ENCODE measurements at places on chromosomes 5 and 9. TPM values are rescaled to one million over a fixed set of nuclear protein-coding genes. Genes with fewer than 3 reads are reported as not detected.

DNA sequence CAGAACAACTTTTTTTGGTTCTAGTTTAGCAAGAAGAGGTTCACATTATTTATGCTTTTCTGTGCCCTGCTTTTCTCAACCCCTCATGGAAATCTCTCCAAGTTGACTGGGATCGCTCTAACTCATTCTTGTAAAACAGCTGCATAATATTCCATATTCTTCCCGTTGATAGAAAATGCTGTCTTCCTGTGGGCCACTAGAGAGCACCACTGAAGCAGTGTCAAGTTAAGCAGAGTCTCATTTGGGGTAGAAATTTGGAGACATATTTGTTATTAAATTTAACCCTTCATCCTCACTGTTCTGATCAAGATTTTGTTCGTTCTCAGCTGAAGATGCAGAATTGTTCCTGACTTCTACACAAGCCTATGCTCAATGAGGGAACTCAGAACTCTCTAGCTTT is 140.1 kb downstream of the CEMIP2 start:
- no peak for DNase-seq

The ADGRD2 gene
- not detected for polyA plus RNA-seq

The LCN9 gene
- not detected for polyA plus RNA-seq

DNA sequence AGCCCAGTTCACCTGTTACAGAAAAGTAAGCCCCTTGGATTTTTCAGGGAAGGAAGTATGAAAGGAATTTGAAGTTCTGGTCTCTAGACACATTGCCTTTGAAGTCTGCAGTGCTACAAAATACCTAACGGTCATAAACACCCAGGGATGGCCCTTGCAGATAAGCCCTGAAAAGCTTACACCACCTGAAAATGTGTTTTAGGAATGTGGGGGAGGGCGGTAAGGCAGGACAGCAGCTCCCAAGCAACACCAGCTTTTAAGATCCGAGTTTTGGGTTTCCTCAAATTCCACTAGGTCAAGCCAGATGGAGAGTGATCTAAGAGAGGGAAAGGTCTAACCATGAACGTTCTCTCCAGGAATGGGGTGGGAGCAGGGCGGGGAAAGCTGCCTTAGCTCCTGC is 114.1 kb upstream of the PANK3 start:
- DNase-seq = no peak

The CEMIP2 gene
- 8.8 TPM for polyA plus RNA-seq

The NDUFS4 gene
- polyA plus RNA-seq = 89.3 TPM
